ENCODE measurements at places on chromosomes 3 and 15.

- no peak for DNase-seq
Observed at GRCh38 chr3:147680837-147681483, 271.8 kb downstream of the ZIC1 start.

DNA sequence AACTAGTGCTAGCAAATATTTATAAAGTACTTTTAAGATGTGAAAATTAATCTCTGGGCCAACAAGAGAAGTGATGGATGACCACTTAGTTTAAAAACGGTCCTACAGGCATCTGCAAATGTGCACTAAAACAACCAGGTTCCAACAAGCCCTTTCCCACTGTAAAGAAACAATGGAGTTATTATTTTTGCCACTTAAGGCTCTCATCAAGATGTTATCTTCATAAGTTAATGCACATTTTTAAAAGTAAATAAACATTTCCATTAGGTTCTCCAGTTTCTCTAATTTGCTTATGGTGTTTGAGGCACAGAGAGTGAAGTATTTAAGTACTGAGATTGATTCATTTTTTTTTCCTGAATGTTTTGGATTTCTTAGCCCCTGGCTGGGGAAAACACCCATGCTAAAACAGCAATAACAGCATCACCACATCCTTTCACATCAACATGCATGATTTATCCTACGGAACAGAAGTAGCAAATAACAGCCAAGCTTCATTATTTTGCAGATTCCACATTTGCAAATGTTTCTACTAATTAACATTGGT lies 20.8 kb downstream of the ABI3BP start:
- DNase-seq, result no peak

- DNase-seq, result peak; percentile 42
Observed at GRCh38 chr15:48190932-48191573, 412 bp upstream of the CTXN2 start.

- peak; percentile 62 for DNase-seq
Observed at GRCh38 chr3:52004163-52004787, 8.6 kb upstream of the RPL29 start.

DNA sequence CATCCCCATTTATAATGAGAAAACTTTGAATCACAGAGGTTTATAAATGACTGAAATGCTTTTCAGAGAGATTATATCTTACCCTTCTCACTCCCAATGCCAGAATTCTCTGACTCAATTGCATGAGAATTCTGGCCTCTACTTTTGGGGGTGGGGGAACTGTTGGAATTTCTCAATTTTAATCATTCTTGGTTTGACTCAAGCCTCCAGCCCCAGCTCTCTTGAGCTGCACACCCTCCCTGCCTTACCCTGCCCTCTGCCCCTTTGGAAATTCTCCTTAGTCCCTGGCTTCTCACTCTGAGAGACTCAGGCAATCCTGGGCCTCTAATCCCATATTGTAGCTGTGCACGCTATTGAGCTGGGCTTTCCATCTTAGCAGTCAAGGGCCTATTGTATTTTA lies 44.2 kb downstream of the ZNF589 start:
- DNase-seq, result no peak

DNA sequence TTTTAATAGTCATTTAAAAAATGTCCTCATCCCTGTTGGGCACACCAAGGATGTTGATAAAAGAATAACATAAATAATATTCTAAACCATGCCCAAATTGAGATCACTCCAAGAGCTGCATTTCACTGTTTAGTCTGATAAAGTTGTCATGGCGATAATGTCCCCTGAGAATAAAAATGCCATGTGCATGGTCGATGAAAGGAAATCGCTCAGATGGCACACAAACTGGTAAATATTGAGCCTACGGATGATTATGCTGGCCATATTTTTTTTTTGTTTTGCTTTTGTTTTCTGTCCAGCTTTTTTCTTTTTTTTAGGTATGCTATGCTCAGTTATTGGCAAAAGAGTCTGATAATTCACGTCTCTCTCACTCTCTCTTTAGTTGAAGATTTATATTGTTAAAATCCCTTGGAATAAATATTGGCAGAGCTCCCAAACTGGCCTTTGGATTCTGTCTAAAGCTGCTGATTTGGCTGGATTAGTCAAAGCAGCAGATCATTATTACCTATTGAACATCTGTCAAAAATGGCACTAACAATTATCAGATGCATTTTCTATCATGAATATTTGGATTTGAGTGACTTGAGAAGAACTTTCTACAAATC lies 643.8 kb downstream of the SQOR start:
- DNase-seq, result no peak

DNA sequence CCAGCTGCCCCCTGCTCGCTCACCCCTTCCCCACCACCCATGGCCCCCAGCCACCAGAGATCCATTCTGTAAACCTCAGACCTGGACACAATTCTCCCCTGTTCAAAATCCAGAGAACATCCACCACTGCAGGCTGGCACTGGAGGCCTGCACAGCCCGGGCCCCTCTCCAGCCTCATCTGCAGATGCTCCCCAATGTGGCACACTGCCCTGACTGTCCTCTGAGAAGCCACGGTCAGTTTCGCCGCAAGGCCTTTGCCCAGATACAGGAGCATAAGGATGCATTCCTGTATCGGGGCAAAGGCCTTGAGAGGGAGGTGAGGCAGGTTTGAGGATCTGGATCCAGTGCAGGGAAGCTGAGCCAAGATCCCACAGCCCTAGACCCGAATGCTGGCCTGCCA lies 175.4 kb upstream of the LINGO1 start:
- no peak for DNase-seq

DNA sequence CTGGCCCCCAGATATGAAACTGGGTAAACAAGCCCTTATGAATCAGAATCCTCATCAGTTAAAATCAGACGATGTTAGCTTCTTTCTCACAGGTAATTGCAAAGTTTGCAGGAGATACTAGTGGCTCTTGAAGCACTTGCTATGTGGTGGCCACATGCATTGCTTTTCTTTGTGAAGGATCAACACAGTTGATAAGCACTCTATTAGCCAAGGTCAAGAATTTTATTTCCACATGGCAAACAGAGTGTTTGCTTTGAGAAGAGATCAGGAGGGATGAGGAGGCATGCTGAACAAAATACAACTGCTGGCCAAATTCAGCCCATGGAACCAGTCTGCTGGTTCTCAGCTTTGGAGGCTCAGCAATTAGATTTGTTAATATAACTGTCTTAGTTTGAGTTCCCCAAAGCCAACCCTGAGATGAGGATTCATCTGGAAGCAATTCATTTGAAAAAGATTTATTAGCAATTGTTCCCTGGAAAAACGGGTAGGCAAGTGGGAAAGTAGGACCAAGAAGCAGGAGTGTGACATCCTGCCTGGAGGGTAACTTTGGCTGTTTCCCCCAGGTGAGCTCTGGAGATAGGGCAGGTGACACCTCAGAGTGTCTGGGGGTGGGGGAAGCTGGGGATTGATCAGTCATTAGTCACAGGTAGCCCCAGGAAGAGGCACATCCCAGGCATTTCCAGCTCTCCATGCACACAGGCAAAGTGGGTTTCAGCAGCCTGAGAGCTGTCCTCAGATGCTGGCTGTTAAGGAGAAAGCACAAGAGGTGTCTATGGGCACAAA lies 180.3 kb downstream of the ABHD5 start:
- no peak for DNase-seq

DNA sequence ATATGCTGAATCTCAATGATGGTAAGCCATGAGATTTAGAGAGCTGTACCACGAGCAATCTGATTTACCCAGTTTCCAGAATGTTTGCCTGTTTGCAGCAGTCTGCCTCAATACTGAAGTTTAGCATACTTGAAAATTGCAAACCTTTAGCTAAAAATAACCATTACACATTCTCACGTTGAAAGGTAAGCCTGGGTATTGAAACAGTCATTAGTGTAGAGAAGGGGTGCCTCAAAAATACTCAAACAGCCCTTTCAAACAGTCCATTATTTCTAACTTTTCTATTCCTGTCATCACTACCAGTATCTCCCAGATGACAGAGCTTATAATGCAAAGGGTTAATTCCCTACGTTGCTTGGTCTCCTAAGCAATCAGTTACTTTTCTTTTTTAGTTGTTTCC lies 111.8 kb upstream of the MBNL1 start:
- DNase-seq, result no peak
